ENCODE measurements at places on chromosomes 16 and 17.

- no peak overlapping the region for H3K27ac ChIP-seq
- peaks cover 14% of the 10 kb centered on the region for H3K4me1 ChIP-seq
- no peak for DNase-seq
- H3K4me3 ChIP-seq: no peak overlapping the region
- no peaks in the 10 kb centered on the region for H3K36me3 ChIP-seq
Observed at GRCh38 chr16:19688396-19689024, 29.5 kb downstream of the KNOP1 start.

DNA sequence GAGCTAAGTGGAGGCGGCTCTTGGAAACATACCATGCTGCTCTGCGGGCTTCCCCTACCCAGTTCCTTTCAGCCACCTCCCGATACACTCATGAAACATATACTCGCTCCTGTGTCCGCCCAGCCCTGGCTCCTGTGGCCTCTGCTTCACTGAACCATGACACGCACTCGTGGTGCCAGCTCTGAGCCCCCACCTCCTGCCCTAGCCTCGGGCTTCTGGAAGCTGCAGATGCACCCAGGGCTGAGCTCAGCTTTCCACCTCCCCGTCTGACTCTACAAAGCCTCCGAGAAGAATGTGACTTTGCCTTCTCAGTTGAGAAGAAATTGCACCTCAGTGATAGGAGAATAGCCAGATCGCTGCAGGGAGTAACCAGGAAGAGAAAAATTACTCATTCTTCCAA lies 11.0 kb downstream of the CALB2 start:
- no peak for DNase-seq
- H3K36me3 ChIP-seq: no peaks in the 10 kb centered on the region
- no peak overlapping the region for H3K27ac ChIP-seq
- no peaks in the 10 kb centered on the region for H3K27me3 ChIP-seq

DNA sequence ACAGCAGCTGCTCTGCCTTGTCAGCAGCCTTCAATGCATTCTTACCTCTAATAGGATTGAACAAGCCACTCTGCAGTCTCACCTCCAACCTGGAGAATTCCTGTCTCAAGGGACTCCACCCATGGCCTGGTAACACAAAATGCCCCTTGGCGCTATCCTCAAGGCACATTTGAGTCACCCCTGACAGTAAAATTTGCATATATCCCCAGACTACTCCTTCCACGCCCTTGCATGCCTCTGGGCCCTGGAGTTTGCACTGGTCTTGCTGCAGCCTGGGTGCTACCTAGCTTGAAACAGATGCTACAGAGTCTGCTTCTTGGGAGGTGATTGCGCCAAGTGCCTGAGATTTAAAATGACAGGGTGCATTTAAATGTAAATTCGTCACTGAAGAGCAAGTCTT lies 391.4 kb upstream of the MAF start:
- no peaks in the 10 kb centered on the region for H3K36me3 ChIP-seq
- H3K27me3 ChIP-seq: no peaks in the 10 kb centered on the region
- no peak for DNase-seq
- H3K27ac ChIP-seq: no peak overlapping the region
- H3K4me3 ChIP-seq: no peak overlapping the region
- H3K4me1 ChIP-seq: no peaks in the 10 kb centered on the region

GRCh38 chr17:70636517-70637133 lies 467.3 kb downstream of the KCNJ2 start:
- no peaks in the 10 kb centered on the region for H3K36me3 ChIP-seq
- no peaks in the 10 kb centered on the region for H3K27me3 ChIP-seq
- DNase-seq: no peak
- H3K27ac ChIP-seq: no peak overlapping the region
- H3K4me3 ChIP-seq: no peak overlapping the region

- H3K4me1 ChIP-seq: no peaks in the 10 kb centered on the region
- H3K27me3 ChIP-seq: no peaks in the 10 kb centered on the region
- no peak for DNase-seq
- no peaks in the 10 kb centered on the region for H3K36me3 ChIP-seq
Observed at GRCh38 chr17:9090641-9091096, 69.4 kb downstream of the NTN1 start.

- H3K4me1 ChIP-seq: no peaks in the 10 kb centered on the region
- DNase-seq: no peak
- H3K27me3 ChIP-seq: no peaks in the 10 kb centered on the region
- no peak overlapping the region for H3K27ac ChIP-seq
- H3K4me3 ChIP-seq: no peak overlapping the region
Observed at GRCh38 chr16:5549802-5550201, 452.2 kb upstream of the EEF2KMT start.

DNA sequence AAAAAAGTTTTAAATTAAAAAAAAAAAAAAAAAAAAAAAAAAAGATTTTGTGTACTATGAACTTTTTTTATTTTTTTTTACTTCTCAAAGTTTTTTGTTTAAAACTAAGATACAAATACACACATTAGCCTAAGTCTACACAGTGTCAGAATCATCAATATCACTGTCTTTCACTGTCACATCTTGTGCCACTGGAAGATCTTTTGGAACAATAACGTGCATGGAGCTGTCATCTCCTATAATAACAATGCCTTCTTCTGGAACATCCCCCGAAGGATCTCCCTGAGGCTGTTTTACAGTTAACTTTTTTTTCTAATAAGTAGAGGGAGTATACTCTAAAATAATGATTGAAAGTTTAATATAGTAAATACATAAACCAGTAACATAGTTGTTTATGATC lies 295.7 kb downstream of the KCNJ2 start:
- H3K4me1 ChIP-seq: no peaks in the 10 kb centered on the region
- H3K27me3 ChIP-seq: no peaks in the 10 kb centered on the region
- H3K36me3 ChIP-seq: no peaks in the 10 kb centered on the region

- H3K36me3 ChIP-seq: no peaks in the 10 kb centered on the region
- H3K4me3 ChIP-seq: no peak overlapping the region
- no peak overlapping the region for H3K27ac ChIP-seq
- no peaks in the 10 kb centered on the region for H3K27me3 ChIP-seq
Observed at GRCh38 chr17:43599046-43599395, 52.9 kb upstream of the ETV4 start.

- peak overlapping the region; percentile 2 for H3K4me3 ChIP-seq
- H3K36me3 ChIP-seq: no peaks in the 10 kb centered on the region
- H3K27ac ChIP-seq: peak overlapping the region; percentile 6
- H3K27me3 ChIP-seq: no peaks in the 10 kb centered on the region
- DNase-seq: peak; percentile 59
Observed at GRCh38 chr17:59786536-59787319, 79.3 kb downstream of the VMP1 start.

- no peak overlapping the region for H3K4me3 ChIP-seq
- H3K4me1 ChIP-seq: no peaks in the 10 kb centered on the region
- DNase-seq: peak; percentile 84
- no peaks in the 10 kb centered on the region for H3K36me3 ChIP-seq
- no peaks in the 10 kb centered on the region for H3K27me3 ChIP-seq
Observed at GRCh38 chr16:87278191-87279093, 38.8 kb downstream of the C16orf95 start.

- H3K27me3 ChIP-seq: no peaks in the 10 kb centered on the region
- no peaks in the 10 kb centered on the region for H3K36me3 ChIP-seq
- no peak for DNase-seq
- no peaks in the 10 kb centered on the region for H3K4me1 ChIP-seq
- H3K4me3 ChIP-seq: no peak overlapping the region
- no peak overlapping the region for H3K27ac ChIP-seq
Observed at GRCh38 chr17:11467639-11468038, 130.6 kb upstream of the DNAH9 start.

- no peaks in the 10 kb centered on the region for H3K4me1 ChIP-seq
- no peak overlapping the region for H3K27ac ChIP-seq
- no peak for DNase-seq
- no peaks in the 10 kb centered on the region for H3K36me3 ChIP-seq
- H3K27me3 ChIP-seq: no peaks in the 10 kb centered on the region
- H3K4me3 ChIP-seq: no peak overlapping the region
Observed at GRCh38 chr16:9761870-9762269, 420.4 kb downstream of the GRIN2A start.

DNA sequence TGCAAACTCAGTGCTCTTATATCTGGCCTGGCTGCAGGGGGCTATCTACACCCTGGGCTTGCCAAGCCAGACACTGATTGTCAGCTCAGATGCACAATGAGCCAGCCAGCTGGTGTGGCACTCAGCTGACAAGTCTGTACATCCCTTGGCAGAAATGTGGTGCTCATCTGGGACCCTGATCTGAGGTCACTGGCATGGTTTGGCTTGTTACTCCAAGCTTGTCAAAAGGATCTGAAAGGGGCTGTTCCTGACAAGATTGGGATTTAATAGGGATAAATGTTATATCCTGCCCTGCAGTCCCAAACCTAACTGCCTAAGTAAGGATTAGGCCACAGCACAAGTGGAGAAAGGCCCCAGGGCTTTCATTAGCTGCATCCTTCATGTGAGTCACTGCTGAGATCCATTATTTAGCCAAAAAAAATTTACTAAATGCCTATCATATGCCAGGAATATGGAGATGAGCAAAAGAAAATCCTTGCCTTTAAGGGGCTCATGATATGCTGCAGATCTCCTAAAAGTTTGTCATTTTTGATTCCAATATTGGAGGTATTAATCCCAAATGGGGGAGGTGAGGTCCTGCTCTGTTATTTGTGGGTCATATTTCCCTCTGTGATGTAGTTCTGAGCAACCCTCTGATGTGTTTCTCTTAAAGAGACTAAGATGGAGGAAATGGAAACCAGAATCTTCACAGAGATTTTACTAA lies 6.3 kb downstream of the SLC6A2 start:
- no peaks in the 10 kb centered on the region for H3K36me3 ChIP-seq
- no peak overlapping the region for H3K4me3 ChIP-seq
- H3K27me3 ChIP-seq: no peaks in the 10 kb centered on the region
- no peaks in the 10 kb centered on the region for H3K4me1 ChIP-seq
- no peak overlapping the region for H3K27ac ChIP-seq

- DNase-seq: no peak
- H3K4me1 ChIP-seq: no peaks in the 10 kb centered on the region
Observed at GRCh38 chr16:47604306-47604705, 143.2 kb downstream of the PHKB start.

GRCh38 chr16:83402160-83402814 lies 405.5 kb upstream of the HSBP1 start:
- no peaks in the 10 kb centered on the region for H3K36me3 ChIP-seq
- no peak for DNase-seq

GRCh38 chr17:60153606-60154390 lies 4.0 kb downstream of the CA4 start:
- no peak overlapping the region for H3K27ac ChIP-seq
- no peaks in the 10 kb centered on the region for H3K36me3 ChIP-seq
- H3K27me3 ChIP-seq: peaks cover 4% of the 10 kb centered on the region
- DNase-seq: no peak
- no peaks in the 10 kb centered on the region for H3K4me1 ChIP-seq

GRCh38 chr16:23279721-23280153 lies 22.4 kb upstream of the SCNN1B start:
- no peaks in the 10 kb centered on the region for H3K27me3 ChIP-seq
- no peak overlapping the region for H3K27ac ChIP-seq
- no peaks in the 10 kb centered on the region for H3K4me1 ChIP-seq
- no peak overlapping the region for H3K4me3 ChIP-seq

DNA sequence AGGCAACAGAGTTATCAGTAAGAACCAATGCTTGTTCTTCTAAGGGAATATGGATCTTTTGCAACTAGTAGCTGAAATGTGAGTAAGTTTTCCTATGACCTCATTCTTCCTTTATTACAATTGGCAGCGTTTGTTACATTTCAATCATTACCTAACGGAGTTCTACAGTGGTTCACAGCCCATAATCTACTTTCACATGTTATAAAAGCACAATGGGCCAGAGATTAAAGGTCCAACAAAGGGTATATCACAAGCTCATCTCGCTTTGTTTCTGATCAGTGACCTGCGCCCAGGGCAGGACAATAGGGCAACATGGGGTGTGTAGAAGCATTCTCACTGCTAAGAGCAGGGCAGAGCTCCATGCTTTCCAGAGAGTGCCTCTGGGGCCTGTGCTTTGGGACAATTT lies 279.9 kb upstream of the DYNLRB2 start:
- H3K36me3 ChIP-seq: no peaks in the 10 kb centered on the region
- H3K27ac ChIP-seq: no peak overlapping the region
- H3K4me1 ChIP-seq: no peaks in the 10 kb centered on the region
- H3K4me3 ChIP-seq: no peak overlapping the region
- H3K27me3 ChIP-seq: no peaks in the 10 kb centered on the region

DNA sequence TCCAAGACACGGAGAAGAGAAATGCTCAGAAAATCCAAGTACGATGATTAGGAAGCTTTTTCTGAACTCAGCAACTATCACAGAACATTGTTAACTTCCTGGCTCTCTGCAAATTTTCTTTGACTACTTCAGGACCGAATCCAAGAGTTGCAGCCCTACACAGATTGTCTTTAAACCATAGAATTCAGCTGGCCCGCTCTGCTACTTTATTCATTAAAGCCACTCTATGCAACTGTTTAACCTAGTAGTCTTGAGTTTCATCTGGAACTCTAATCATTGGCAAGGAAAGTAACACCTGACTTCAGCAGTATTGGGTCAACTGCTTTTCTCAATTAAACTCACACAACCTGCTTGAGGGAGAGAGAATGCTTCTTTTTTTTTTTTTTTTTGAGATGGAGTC lies 210.1 kb downstream of the SLC39A11 start:
- no peak overlapping the region for H3K4me3 ChIP-seq
- H3K36me3 ChIP-seq: no peaks in the 10 kb centered on the region
- no peaks in the 10 kb centered on the region for H3K4me1 ChIP-seq
- H3K27ac ChIP-seq: no peak overlapping the region
- no peaks in the 10 kb centered on the region for H3K27me3 ChIP-seq

DNA sequence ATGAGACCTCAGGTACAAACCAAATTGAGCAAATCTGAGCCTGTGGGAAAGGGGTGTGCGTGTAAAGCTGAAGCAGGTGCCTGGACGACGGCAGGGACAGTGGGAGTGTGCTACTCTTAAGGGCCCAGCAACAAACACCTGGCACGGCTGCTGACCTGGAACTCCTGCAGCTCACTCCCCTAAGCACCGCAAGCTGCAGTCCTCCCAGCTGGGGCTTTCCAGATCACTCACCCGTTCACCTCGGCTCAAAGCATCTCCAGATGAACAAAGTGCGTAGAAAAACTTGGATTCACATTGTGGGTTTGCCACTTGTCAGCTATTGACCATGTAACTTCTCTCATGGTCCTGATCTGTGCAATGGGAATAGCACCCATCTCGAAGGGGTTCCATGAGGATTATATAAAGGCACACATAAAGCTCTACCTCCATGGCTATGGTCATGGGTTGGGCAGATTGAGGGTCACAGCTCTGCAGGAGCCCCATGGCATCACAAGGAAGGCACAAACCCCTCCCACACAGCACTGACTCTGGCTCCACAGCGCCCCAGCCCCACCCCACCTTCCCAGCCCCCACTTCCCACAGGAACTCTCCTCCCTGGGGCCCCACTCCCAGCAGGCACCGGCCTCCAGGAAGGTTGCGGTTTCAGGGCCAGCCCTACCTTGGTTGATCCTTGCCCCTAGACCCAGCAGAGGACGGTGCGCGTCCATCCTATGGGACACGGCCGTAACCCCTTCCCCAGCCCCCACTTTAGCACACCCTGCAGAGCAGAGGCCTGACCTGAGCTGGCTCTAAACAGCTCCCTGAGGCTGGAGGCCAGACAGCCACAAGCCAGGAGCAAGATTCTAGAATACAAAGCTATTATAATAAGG lies 21.9 kb downstream of the ST3GAL2 start:
- peaks cover 4% of the 10 kb centered on the region for H3K4me1 ChIP-seq
- H3K27me3 ChIP-seq: no peaks in the 10 kb centered on the region
- H3K27ac ChIP-seq: no peak overlapping the region
- H3K4me3 ChIP-seq: no peak overlapping the region
- no peaks in the 10 kb centered on the region for H3K36me3 ChIP-seq

- no peak for DNase-seq
- H3K27ac ChIP-seq: no peak overlapping the region
- no peaks in the 10 kb centered on the region for H3K36me3 ChIP-seq
- no peaks in the 10 kb centered on the region for H3K27me3 ChIP-seq
Observed at GRCh38 chr16:82177555-82177954, 7.5 kb upstream of the MPHOSPH6 start.

GRCh38 chr17:80866050-80866793 lies 125.4 kb upstream of the CHMP6 start:
- H3K4me1 ChIP-seq: peaks cover under 1% of the 10 kb centered on the region
- no peaks in the 10 kb centered on the region for H3K36me3 ChIP-seq
- no peaks in the 10 kb centered on the region for H3K27me3 ChIP-seq
- no peak overlapping the region for H3K4me3 ChIP-seq

Measured in ovary (tissue), 10 donors.